ENCODE measurements at places on chromosomes 12 and 14. TPM values are rescaled to one million over a fixed set of nuclear protein-coding genes. Genes with fewer than 3 reads are reported as not detected.

DNA sequence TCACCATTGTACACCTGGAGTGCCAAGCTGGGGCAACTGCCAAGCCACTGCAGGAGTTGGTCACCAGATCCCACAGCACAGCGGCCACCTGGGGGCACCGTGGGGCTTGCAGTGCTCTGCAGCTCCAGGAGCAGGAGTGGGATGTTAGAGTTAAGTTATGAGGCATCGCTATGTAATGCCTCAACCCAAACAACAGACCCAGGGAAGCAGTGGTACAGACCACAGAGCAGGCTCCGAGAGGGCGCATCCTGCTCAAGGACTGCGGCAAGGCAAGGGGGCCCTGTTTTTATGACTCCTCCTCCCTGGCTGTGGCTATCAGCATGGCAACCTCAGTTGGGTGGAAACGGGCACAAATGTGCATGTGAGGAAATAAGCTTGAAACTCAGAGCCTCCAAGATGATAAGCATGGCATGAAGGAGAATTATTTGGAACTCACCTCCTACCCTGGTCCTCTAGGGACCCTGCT is 63.1 kb downstream of the ARL6IP4 start:
- DNase-seq: peak; percentile 10

STYK1 gene
- total RNA-seq: 1.6 TPM

ALDH2 gene
- 35.3 TPM for total RNA-seq

DNA sequence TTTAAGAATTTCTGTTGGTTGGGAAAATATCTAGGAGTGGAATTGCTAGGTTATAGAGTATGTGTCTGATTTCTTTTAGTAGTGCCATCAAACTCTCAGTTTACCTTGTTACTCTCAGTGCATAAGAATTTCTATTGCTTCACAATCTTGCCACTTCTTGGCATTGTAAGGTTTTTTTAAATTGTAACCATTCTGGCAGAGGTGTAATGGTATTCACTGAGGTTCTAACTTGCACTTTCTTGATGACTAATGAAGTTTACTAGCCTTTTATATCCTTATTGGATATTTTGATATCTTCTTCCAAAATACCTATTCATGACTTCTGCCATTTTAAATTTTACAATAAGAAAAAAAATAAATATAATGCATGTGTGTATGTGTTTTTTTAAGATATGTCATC is 478.0 kb downstream of the NAV3 start:
- no peak for DNase-seq

- no peak for DNase-seq
Measured at GRCh38 chr12:80413462-80413861, 30.6 kb upstream of the PTPRQ start.

DNA sequence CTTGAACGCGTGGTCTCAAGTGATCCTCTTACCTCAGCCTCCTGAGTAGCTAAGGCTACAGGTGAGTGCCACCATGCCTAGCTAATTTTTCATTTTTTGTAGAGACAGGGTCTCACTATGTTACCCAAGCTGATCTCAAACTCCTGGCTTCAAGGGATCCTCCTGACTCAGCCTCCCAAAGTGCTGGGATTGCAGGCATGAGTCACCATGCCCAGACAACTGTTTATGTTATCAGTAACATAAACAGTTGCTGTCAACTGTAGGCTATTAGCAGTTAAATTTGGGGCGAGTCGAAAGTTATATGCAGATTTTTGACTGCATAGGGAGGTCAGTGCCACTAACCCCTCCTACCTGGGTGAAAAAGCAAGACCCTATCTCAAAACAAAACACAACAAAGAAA is 26.2 kb upstream of the LRRK2 start:
- no peak for DNase-seq

TAS2R31 gene
- total RNA-seq: 5.1 TPM

GRCh38 chr12:88192426-88192825 is 50.3 kb downstream of the TMTC3 start:
- no peak for DNase-seq

DNA sequence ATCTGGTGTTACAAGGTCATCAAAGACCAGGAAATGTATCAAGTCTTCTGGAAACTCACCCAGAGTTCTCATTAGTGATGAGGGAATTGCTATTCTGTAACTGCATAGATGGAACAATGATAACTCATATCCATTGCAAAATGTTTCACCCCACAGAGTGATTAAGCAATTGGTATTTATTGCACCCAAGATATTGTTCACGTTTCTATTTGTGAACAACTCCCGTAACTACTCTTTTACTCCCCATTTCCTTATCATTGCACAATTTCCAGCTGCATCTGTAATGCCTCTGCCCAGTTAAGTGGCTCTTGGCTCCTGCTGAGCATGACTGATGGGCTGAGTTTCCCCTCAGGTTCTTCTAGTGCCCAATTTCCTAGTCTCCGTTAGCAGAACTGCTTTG is 108.7 kb upstream of the PRICKLE1 start:
- DNase-seq: no peak

DNA sequence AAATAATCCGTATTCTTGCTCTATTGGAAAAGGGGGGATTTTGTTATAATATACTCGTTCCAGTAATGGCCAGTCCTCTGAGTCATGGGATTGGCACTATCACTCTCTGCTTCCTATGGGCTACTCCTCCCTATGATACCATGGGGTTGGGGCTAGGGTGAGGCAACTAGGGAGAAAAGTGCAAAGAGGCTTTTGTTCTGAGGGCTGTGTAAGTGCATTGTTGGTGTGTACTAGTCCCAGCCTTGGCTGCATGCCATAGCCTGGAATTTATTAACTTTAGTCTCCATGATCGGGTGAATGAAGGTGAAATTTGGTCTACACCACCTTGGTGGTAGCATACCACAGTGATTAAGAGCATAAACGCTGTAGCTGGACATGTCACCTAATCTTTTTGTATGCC is 247.6 kb downstream of the RPAP3 start:
- DNase-seq: no peak

- DNase-seq: no peak
Measured at GRCh38 chr14:72434856-72435255, 459.0 kb downstream of the DPF3 start.

DNA sequence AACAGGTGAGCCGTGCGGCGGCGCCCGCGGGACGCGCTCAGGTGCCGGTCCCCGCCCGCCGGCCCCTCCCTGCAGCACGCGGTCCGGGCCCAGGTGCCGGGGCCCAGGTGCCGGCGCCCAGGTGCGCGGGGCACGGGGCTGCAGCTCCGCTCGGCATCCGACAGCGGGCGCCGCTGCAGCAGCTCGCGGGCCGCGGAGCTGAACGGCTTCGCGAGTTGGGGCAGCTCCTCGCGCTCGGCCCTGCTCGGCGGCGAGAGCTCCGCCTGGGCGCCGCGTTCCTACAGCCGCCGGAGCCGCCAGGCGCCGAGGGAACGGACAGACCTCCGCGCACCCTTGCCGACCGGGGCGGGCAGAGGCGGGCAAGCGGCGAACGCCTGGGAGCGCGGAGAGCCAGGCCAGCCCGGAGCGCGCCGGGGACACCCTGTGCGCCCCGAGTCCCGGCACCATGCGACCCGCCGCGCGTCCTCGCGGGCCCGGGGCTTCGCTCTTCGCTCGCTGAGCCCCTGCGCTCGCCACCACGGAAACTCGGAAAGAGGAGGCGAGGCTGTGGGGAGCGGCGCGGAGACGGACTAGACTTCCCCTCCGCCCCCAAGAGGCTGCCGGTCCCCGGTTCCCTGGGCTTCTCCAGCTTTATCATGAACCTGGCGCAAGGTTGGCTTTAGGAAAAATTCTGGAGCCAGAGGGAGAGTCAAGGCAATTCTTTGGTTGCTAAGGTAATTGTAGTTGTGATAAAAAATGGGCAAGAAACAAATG is at the start of gene RGS6:
RGS6 (plus strand) TSS at position 201 of the 753 bp plus-strand sequence.
- no peak for DNase-seq

DNA sequence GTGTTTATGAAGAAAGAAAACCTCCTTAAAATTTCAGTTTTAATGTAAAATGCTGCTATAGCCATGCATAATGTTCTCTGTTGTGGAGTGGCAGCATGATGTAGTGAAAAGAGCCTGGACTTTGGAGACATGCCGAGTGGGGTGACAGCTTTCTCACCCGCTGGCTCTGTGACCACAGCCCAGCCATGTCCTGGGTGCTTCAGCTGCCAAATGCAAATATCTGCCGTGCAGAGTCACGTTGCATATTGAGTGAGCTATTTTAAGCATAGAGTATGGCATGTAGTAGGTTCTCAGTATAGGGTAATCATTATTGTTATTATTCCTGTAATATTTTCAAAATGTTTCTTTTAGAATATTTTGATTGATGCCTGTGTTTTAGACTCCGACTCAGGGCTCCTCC is 15.5 kb upstream of the TCTN2 start:
- no peak for DNase-seq

- no peak for DNase-seq
Measured at GRCh38 chr12:112096667-112097066, 11.9 kb downstream of the NAA25 start.

RPS26 gene
- 168 TPM for total RNA-seq

GRCh38 chr14:74841230-74842207 is 34.4 kb downstream of the PROX2 start:
- DNase-seq: no peak

- DNase-seq: peak; percentile 26
Measured at GRCh38 chr12:50562520-50563433, 58.0 kb downstream of the DIP2B start.

DIO3 gene
- under 0.01 TPM for total RNA-seq

- no peak for DNase-seq
Measured at GRCh38 chr14:99768381-99768780, 24.8 kb upstream of the EML1 start.

LTBP2 gene
- 0.27 TPM for total RNA-seq

DNA sequence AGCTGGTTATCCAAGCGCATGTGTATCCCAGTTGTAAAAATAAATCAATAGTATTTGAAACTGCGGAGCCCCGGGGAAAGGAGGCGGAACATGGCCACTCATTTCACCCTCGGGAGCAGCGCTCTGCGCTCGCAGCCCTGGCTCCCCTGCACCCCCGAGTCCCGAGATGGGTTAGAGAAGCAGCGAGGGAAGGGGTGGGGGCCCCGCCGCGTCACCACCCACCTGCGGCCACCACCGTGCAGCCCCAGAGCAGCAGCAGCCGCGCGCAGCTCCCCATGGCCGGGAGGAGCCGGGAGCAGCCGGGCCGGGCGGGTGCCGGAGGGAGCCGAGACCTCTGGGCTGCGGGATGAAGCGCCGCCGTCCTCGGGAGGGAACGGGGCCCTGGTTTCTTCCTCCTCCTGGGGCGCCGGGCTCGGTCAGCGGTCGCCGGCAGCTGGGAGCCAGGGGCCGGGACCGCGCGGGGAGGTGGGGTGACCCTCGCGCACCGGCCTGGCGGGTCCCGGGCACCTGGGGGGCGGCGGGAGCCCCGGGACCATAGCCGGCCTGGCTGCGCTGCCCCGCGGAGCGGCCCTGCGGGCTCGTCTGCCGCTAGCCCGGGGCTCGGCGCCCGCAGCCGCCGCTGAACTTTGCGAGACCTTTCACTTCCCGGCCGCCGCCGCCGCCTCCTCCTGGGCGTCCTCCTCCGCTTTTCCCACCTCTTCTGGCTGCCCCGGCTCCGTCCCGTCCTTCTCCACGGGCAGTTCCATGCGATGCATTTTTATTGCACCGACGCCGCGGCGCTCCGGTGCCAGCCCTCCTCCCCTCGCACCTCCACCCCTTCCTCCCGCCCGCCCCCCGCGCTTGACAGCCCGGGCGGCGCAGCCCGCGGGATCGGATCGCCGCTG is at the start of gene NTN4:
NTN4 (minus strand) TSS at position 732 of the 884 bp plus-strand sequence; CDS start at position 277, 455 bp downstream.
- DNase-seq: no peak

Data from hematopoietic multipotent progenitor cell (in vitro differentiated cells).